ENCODE measurements at places on chromosomes 1 and 21.

DNA sequence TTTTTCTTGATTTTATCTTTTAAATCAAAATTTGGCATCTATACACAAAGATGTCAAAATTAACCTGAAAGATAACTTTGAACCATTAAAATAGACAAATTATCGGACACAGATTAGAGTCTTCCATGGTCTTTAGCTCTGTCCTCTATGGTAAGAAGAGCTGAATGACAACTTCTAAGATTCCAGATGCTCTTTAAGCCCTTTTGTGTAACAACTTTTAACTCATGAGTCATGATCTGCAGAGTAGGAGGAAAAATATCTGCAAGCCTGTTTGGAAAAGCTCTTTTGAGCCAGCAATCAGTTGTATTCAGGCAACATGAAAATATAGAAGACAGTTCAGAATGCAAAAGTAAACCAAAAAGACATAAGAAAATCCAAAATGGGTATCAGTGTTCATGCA, 37.8 kb downstream of the TTC13 start:
- DNase-seq, result no peak

DNA sequence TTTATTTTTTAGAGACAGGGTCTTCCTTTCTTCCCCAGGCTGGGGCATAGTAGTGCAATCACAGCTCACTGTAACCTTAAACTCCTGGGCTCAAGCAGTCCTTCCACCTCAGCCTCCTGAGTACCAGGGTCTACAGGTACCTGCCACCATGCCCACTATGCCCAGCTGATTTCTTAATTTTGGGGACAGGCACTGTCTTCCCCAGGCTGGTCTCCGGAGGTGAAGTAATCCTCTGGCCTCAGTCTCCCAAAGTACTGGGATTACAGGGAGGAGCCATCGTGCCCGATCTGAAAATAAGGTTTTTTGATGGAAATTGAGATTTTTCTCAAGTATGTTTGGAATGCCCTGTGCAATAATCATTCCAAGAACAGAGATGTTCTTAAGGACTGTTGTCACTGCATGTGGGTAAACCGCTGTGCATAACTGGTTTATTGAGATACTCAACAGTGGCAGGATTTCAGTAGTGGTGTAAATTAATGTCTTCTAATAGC, 934 bp upstream of the MSH4 start:
- DNase-seq, result no peak

GRCh38 chr1:100971021-100971420, 54.6 kb downstream of the DPH5 start:
- DNase-seq, result no peak

- no peak for DNase-seq
Measured at GRCh38 chr1:58155418-58156123, 391.0 kb downstream of the OMA1 start.

- DNase-seq, result no peak
Measured at GRCh38 chr21:26070822-26071425, 99.6 kb downstream of the APP start.
